ENCODE measurements at places on chromosomes 7 and 10. TPM values are rescaled to one million over a fixed set of nuclear protein-coding genes. Genes with fewer than 3 reads are reported as not detected.
A peak's percentile ranks its signal among the peaks of the same experiment; 100 is the strongest.

The C7orf33 gene
- polyA plus RNA-seq, result not detected

DNA sequence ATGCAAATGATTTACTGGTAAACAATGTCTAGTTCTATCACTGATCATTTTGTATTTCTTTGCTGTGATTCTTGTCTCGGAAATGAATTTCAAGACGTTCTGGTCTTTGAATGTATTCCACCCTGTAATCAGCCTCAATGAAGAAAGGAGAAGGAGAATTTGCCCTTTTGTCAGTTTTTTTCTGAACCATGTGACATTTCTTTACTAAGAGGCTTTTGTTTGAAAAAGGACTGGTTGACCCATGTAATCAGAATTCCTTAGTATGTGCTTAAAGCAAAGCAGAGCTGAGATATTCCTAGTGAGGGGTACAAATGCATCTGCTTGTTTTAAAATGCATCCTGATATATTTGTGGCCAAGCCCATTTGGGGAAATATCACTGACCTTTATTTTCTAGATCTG is 581.6 kb downstream of the ETV1 start:
- no peak for DNase-seq

DNA sequence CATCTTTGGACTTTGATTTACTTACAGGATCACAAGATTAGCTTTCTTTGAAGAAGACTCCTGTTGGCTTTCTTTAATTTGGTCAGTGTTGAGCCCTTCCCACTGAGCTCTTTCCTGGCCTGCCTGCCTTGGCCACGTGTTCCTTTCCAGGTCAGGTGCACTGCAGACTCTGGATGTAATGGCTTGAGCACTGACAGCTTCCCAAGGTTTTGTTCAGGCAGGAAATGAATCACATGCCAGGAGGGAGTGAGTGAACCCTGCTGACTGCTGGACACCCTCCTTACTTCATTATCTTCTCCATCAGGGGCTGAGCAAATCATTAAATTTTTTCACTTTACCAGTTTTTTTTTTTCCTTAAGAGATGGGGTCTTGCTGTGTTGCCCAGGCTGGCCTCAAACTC is 29.8 kb downstream of the SNX10 start:
- no peak for DNase-seq

GRCh38 chr10:131621784-131622624 is 278.8 kb upstream of the PPP2R2D start:
- no peak for DNase-seq

The TCERG1L gene
- not detected for polyA plus RNA-seq

GRCh38 chr10:60717852-60718251 is 60.4 kb upstream of the CDK1 start:
- DNase-seq, result no peak

The SUPV3L1 gene
- polyA plus RNA-seq, result 48.3 TPM

GRCh38 chr7:115276791-115277190 is 354.9 kb downstream of the MDFIC start:
- no peak for DNase-seq

The FAM20C gene
- 114 TPM for polyA plus RNA-seq

GRCh38 chr10:8331896-8332729 is 277.6 kb downstream of the GATA3 start:
- DNase-seq, result peak; percentile 42

- peak; percentile 6 for DNase-seq
These were observed 49.2 kb downstream of the CUL2 start for GRCh38 chr10:35040760-35041501.

DNA sequence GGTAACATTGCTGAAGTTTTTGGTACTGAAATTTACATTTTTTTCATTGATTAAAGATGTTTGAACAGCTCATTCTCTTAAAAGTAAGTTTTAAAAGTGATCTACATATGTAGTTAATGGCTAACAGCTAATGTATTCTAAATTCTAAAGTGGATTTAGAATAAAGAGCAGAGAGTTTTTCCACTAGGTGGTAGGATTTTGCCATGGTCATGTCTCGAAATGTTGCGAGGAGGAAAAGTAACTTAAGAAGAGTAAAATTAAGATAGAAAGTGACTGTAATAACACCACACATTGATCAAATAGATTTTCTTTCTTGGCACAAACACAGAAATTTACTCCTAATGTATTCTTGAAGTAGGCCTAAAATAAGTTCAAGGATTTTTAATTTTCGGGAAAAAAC is 19.8 kb downstream of the LSMEM1 start:
- no peak for DNase-seq

GRCh38 chr7:46071076-46071475 is 150.0 kb upstream of the IGFBP3 start:
- no peak for DNase-seq

GRCh38 chr7:50690541-50691011 is 92.1 kb downstream of the GRB10 start:
- no peak for DNase-seq

GRCh38 chr7:124459101-124460055 is 306.2 kb downstream of the GPR37 start:
- DNase-seq, result peak; percentile 55

The UPF2 gene
- polyA plus RNA-seq, result 8.4 TPM

The TUBAL3 gene
- polyA plus RNA-seq, result 10.8 TPM

The IL2RA gene
- 0.54 TPM for polyA plus RNA-seq

The PURB gene
- polyA plus RNA-seq, result 7.7 TPM

The CYP26C1 gene
- polyA plus RNA-seq, result 0.09 TPM

The CALCR gene
- polyA plus RNA-seq, result 0.97 TPM
